Activated B cell treated with CpG ODN at 0.5 μM for 24 hours (primary cell): ENCODE measurements at places on chromosomes 11 and 22.

- DNase-seq = no peak
Measured at GRCh38 chr11:130209954-130210854, 50.6 kb downstream of the ST14 start.

GRCh38 chr11:100849901-100850235, 162.8 kb downstream of the ARHGAP42 start:
- DNase-seq = no peak

DNA sequence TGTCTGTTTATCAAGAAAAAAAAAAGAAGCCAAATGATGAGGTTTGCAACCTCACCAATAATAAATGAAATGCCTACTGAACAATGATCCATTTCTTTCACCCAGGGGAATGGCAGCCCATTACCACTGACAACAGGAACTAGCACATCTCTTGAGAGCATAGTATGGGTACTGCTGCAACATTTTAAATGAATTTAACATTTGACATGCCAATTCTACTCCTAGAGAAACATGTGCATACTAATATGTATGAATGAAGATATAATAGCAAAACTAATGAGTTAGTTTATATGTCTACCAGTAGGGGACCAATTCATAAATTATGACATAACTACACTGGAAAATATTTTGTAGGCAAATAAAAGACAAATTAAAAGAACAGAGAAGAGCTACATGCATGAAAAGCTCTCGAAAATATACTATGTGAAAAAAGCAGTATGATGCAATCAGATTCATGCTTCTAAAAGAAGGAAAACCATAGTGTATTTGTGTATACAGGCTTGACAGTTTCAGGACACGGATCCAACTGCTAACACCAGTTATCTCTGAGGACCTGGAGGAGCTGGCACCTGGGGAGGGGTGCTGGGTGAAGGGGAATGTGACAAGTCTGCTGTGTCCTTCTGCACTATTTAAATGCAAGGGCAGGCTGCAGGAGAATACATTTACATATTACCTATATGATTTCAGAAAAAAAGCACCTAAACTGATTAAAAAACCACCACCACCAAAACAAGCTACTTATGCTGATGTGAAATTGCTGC, 6.9 kb downstream of the SMCO4 start:
- no peak for DNase-seq

GRCh38 chr11:9053316-9054035, 37.9 kb downstream of the SCUBE2 start:
- DNase-seq = no peak

DNA sequence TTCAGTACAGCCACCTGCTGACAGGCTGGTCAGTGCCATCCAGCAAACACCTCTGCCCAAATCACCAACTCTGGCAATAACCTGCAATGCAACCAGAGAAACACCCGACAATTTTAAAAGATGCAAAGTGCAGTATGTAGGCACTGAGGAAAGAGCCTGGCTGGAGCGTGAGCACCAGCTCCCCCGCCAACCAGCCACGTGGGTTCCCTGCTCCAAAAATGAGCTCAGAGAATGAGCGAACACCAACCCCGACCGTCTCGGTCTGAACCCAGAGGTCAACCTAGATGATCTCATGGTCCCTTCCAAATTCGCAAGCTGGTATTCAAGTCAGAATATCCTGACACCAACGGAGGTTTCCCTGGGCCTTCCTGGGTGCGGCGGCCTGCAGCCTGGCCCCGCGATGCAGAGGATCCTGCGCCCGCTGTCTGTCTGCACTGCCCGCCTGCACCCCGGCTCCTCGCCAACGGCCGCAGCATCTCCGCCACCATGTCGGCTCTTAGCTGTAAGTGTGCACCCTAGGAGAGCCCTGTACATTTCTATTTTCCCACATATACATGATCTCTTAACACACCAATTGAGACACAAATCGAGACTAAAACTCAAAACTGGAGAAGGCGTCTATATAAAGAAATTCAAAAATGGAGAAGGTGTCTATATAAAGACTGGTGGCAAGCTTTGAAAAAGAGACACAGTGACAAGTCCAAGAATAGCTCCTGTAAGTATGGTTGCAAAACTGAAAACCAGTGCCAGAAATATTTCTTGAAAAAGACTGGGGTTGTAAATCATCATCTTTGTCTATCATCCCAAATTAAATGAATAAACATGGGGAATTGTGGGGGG, 22.8 kb downstream of the TMEM184B start:
- no peak for DNase-seq

- no peak for DNase-seq
Measured at GRCh38 chr11:75505916-75506692, 19.6 kb downstream of the GDPD5 start.

- no peak for DNase-seq
Measured at GRCh38 chr22:41966607-41967240, 2.5 kb upstream of the SEPTIN3 start.

DNA sequence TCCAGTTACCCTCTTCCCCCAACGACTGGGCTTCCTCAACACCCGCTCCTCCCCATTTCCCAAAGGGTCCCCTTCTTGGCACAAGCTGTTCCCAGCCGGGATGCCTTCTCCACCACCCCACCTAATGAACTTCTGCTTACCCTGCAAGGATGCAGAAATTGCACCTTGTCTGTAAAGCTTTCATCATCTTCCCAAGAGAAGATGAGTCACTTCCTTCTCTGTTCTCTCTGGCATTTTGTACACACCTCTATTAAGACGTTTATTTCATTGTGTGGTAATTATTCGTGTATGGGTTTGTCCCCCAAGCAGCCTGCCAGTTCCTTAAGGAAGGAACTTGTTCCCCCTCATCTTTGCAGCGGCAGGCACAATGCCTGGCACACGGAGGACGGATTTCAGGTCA, 351.1 kb downstream of the CADM1 start:
- DNase-seq = no peak

DNA sequence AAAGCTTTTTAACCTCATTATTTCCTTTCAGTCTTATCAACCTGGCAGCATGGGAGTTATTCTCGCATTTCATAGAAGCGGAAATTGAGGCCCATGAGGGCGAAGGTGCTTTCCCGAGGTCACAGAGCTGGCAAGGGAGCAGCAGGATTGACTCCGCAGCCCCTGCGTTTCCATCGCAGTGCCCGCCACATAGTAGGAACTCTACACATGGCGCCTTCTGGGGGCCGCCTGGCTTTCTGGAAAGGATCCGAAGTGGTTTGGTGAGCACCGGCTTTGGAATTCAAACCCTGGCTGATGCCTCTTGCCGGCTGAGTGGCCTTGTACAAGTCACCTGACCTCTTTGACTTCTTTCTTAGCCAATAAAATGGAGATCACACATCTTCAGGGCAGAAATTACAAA, 93.4 kb downstream of the CEP164 start:
- DNase-seq = no peak

- no peak for DNase-seq
Measured at GRCh38 chr22:48782811-48783511, 1044.7 kb downstream of the BRD1 start.

GRCh38 chr11:92657226-92657625, 312.2 kb upstream of the MTNR1B start:
- DNase-seq = no peak

DNA sequence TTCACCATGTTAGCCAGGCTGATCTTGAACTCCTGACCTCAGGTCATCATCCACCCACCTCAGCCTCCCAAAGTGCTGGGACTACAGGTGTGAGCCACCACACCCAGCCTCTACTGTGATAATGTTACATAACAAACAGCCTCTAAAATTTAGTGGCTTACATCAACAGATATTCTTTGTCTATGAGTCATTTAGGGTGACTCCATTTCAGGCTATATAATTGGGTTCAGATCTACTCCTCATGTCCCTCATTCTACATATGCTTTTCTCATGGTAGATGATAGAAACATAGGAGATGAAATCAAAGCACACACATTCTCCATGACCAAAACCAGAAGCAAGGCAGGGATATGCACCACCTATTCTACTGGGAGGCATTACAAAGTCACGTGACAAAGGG, 72.7 kb downstream of the SIK2 start:
- no peak for DNase-seq

DNA sequence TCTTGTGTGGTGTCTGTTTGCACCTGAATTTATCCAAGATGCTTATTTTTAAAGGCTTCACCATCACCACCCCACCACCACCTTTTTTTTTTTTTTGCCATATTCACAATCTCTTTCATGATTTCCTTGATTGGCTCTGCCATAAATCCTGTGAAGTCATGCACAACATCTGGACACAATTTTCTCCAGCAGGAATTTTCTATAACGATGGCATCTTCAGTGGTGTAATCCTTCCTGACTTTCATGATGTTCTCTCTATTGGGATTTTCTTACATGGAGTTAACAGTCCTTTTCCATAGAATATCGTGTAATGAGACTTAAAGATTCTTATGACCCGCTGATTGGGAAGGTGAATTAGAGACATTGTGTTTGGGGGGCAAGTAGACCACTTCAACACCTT, 17.8 kb downstream of the ZFP91 start:
- no peak for DNase-seq

DNA sequence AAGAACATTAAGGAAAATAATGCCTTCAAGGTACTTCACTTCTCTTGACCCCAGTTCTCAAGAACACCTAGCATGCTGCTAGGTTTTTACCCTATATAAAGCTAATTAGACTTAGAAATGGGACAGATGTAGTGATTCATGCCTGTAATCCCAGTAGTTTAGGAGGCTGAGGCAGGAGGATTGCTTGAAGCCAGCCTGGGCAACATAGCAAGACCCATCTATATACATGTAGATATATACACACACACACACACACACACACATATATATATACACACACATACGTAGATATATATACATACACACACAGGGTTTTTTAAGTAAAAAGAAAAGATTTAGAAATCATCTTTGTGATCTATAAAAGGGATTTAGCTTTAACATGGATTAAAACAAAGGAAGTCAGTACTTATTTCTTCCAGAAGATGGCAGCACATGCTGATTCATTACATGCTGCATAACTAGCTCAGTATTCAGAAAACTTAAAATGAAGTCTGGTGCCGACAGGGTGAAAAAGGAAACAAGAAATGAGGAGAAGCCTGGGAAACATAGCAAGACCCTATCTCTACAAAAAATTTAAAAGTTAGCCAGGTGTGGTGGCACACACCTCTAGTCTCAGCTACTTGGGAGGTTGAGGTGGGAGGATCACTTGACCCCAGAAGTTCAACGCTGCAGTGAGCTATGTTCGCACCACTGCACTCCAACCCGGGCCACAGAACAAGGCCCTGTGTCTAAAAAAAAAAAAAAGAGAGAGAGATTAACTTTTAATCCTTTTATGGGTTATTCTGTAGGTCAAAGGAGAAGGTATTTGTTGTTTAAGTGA, 28.5 kb upstream of the RBX1 start:
- DNase-seq = no peak

GRCh38 chr22:24030186-24030702, 19.1 kb downstream of the CABIN1 start:
- DNase-seq = no peak

DNA sequence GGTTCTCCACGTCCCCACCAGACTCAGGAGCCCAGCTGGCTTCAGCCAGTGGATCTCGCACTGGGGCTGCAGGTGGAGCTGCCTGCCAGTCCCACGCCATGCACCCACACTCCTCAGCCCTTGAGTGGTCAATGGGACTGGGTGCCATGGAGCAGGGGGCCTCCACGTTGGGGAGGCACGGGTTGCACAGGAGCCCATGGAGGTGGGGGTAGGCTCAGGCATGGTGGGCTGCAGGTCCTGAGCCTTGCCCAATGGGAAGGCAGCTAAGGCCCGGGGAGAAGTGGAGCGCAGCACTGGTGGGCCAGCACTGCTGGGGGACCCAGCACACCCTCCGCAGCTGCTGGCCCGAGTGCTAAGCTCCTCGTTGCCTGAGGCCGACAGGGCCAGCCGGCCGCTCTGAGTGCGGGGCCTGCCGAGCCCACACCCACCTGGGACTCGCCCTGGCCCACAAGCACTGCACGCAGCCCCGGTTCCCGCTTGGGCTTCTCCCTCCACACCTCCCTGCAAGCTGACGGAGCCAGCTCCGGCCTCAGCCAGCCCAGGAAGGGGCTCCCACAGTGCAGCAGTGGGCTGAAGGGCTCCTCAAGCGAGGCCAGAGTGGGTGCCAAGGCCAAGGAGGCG, 258.5 kb upstream of the PDGFD start:
- DNase-seq = no peak

- no peak for DNase-seq
Measured at GRCh38 chr11:11229647-11230046, 123.4 kb downstream of the CSNK2A3 start.

DNA sequence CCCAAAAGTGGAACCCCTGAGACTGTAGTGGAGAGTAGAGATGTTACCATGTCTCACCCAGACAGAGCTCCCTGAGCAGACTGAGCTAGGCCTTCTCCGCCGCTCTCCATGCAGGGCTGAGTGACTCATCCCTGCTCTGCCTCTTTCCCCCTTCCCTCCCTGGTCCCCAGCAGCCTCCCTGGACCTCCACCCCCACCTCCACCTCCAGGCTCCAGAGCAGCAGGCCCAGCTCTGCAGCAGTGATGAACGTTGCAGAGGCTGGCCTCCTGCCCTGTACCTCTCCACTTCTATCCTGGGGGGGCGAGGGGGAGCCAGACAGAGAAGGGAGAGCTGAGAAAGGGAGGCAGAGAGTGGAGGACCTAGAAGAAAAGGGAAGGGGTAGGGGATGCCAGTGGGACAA, 19.3 kb upstream of the ARAP1 start:
- DNase-seq = no peak

GRCh38 chr11:44564670-44565210, 723 bp upstream of the CD82 start:
- no peak for DNase-seq

DNA sequence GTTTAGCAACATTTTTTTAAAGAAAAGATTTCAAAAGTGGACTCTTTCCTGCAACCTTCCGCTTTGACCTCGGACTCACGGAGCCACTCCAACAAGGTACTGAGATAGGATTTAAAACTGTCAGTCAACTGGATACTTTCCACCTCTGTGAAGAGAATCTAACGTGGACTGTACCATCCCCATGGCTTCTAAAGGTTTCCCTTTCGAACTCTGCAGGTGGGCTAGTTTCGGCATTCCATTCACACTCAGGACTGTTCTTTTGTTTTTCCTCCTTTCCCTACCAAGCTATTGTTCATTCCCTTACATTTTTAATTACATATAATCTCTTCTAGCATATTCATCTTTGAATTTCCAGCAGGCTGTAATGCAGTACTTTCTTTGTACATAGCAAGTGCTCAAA, 88.5 kb upstream of the AKIP1 start:
- no peak for DNase-seq

DNA sequence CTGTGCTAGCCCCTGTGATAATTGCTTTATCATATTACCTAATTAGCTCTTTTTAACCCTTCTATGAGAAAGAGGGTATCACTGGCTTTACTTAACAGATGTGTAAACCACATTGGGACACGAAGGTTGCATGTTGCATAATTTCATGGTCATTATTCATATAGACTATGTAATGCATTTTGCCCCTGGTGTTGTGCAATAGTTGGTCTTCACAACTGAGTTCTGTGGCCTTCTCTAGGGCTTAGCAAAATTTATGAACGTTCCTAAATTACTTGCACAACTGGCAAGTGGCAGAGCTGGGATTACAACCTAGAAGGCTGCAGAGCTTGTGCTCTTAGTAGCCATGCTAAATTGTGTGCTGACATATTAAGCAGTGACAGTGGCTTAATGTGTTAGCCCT, 34.6 kb upstream of the PDGFD start:
- no peak for DNase-seq
